NCI-H1417 treated with DMSO at 0.1 percent for 48 hours (cell line): ENCODE measurements at places on chromosomes 7 and 10.

- no peak for DNase-seq
These were observed 52.6 kb downstream of the SRI start for GRCh38 chr7:88167223-88167622.

DNA sequence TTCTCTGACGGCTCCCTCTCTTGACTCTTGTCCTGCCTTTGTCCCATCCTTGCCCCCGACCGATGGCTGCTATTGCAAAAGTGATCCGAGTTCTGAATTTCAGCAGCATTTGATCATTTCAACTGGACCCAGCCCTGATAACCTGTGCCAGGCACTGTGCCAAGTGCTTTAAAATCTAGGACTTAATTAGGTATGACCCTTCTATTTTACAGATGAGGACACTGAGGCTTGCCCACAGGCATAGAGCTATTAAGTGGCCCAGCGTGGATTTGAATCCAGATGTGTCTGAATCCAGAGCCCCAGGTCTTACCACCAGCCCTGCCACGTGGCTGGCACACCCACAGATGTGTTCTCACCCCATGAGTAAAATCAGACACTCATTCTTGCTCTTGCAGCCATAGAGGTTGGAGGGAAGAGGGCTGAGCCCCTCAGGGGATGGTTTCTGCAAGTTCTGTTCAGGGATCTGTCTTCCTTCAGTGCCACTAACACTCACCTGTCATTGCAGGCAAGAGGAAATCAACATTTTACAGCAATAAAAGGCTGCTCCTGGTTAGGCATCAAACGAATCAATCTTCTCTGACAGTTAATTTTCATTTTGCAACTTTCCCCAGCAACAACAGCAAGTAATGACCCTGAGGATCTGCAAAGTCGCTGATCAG is 101.2 kb downstream of the GRID1 start:
- DNase-seq: no peak

GRCh38 chr10:8726779-8727084 is 672.2 kb downstream of the GATA3 start:
- DNase-seq: no peak

- DNase-seq: no peak
These were observed 82.5 kb upstream of the BAIAP2L1 start for GRCh38 chr7:98483276-98483963.

DNA sequence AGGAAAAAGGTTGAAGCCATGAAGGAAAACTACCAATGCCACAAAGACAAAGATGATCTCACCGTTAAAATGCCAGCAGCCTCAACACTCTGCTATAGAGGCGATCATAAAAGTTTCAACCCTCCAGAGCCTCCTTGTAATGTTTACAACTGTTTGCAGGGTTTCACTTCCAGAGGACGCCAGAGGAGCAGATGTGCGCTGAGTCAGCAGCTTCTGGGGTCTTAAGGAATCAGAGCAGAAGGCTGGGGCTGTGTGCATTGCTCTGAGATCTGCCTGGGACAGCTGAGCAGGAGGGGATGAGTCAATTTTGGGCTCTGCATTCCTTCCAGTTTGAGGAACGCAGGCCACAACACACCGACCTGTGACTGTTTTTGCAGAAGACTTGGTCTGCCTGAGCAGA is 98.3 kb downstream of the TMEM130 start:
- no peak for DNase-seq

DNA sequence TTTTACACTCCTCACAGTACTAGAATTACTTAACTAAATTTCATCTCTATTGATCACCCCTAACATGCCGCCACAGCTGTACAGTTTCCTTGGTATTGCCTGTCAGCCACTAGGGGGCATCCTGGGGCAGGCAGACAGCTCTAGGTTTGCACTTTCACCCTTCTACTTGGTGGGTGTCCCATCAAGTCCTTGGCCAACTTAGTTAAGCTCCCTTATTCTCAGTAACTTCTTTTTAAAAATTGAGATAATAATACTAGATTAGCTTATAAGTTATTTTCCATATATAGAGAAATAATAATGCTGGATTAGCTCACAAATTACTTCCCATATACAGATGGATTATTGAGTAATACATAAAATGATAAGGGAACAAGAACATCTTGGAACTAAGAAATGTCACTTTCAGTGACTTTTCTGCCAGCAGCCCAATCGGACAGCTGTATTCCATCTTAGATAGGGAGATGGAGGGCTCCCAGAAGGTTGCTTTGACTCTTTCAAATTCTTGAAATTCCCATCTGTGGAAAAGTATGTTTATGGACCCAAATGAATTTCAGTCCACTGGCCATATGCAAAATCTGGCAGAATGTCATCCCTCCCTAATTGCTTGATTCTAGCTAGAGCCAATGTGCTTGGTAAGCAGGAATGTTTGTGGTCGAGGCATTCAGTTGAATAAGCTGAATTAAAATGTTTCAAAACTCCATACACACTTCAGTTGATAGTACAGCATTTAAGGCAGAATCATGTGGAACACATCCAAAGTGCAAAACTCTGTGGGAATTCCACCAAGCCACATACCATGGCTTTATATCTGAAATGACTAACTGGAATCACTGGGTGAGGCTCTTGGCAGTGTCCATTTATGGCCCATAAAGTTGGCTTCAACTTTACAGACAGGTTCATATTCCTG is 309.7 kb downstream of the CSTF2T start:
- DNase-seq: no peak
